ENCODE measurements at places on chromosomes 3 and 15.

DNA sequence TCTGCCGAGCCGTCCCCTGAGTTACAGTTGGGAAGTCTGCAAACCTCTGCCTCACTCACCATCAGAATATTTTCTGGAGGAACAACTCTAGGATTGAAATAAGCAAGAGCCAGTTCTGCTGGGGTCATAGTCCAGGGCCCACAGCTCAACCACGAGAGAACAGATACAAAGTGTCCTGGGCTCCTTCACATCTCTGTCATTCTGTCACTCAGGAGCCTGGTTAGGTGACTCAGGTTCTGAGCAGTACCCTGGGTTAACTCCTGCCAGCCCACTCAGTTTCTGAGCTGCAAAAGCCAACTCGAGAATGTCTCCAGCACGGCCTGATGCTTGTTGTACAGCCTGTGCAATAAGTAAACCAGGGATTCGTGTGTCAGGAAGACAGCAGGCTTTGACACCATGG, 155.7 kb downstream of the SLCO3A1 start:
- no peak for DNase-seq

GRCh38 chr3:10666621-10667020, 149.4 kb upstream of the SLC6A11 start:
- DNase-seq = no peak

DNA sequence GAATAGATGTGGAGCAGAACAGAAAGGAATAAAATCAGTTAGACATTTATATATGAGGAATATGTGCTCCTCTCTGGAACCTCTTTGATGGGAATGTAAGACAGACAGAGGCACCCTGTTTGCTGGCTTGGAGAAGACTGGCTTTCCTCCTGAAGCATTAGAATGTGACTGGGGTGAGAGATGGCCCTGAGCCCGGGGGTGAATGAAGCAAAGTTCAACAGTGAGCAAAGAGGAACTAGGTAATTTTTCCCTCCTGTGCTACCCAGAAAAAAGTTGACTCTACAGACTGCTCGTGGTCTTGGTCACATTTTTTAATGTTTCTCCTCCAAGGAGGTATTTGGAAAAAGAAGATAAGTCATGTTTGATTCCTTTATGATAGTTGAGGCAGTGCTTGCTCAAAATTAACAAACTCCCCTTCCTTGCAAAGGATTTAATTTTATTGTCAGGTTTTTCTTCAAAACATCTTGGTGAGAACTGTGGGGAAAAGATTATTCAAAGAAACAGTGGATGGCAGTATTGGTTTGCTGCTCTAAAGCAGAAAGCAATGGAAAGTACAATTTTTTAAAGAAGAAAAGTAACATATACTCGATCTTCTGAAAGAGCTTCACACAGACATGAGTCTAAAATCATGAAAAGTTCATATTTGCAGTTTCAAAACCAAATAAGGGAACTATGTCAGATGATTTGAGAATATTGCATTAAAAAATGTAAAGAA, 370.4 kb upstream of the CDIN1 start:
- DNase-seq = no peak

DNA sequence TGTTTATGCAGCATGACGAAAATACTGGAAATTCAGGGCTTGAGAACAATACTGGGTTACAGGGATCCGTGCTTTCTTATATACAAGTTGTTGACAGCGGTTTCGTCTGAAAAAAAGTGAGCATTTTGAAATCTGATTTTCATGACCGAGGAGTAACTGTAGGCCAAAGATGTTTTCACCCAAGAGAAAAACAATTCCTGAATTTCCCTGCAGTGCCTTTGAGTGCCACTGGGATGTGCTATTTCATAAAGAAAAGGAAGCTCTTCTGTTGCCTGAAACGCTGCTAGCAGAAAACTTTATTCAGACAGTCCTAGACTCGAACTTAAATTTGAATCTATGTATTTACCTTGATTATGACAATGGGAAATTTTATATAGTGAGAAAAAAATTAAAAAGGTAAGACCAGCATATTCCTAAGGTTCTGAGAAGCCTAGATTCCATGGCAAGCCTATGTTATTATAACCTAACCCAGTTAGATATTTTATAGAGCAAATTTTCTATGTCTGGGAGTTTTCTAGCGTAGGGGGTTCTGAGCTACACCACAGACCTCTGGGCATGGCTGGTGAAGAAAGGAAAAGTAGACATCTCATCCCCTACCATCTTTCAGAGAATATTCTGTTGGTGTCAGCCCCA, 30.2 kb downstream of the KCNAB1 start:
- no peak for DNase-seq

DNA sequence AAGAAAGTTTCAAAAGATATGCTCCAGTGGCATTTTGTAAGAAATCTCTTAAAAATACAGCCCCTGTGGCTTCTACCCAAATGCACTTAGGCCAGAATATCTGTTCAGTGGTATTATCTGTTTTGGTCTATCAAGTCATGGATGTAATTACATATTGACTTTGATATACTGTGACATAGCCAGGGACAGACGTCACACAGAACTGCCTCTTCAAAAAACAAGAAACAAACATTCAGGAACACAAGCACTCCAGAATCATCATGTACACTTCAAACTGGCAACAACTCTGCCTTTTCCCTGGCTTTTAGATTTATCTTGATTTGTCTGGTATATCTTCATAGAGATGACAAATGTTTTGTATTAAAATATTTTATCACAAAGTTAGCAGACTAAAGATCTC, 240.3 kb downstream of the IL5RA start:
- DNase-seq = no peak
